ENCODE measurements at places on chromosomes 1 and 21.

DNA sequence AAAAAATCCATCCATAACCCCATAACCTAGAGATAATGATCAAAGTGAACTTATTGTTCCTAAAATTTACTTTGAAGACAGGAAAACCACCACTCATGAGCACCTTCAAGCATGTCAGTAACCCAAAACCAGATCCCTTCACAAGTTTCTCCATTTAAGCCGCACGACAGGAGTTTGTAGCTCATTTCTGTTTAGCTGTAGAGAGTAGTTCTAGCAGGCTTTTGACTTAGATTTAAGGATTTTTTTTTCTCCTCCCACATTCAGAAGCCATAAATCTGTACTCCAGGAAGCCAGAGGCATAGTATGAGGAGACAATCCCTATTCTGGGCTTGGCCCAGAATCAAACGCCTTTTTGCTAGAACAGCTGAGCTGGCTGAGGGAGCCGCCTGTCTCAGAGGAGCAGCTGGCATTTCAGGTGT is 25.6 kb downstream of the TOMM20 start:
- DNase-seq, result no peak

DNA sequence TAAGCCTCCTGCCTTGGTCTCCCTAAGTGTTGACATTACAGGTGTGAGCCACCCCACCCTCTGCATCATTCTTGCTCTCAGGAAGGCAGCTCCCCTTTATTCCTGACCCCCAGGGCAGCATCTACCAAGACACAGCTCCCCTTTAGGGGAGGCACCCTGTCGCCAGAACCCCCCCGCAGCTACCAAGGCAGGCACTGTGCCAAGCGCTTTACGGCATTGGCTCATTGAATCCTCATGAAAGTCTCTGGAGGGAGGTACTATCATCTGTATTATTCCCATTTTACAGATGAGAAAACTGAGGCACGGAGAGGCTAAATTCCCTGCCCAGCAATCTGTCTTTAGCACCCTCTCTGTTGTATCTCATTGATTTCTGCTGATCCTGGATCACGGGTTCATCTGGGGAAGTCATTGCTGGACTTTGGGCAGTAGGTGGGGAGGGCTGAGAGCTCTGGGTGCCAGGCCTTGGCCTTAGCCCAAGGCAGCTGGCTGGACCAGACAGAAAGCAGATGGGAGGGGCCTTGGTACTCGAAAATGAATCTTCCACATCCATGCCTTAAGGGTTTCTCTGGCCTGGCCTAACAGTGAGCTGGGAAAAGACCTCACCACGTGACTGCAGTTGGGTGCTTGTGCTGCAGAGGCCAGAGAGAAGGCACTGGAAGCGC is 5.9 kb downstream of the PLOD1 start:
- no peak for DNase-seq

- DNase-seq, result no peak
These were observed 2.9 kb downstream of the BRINP3 start for GRCh38 chr1:190474650-190475211.

DNA sequence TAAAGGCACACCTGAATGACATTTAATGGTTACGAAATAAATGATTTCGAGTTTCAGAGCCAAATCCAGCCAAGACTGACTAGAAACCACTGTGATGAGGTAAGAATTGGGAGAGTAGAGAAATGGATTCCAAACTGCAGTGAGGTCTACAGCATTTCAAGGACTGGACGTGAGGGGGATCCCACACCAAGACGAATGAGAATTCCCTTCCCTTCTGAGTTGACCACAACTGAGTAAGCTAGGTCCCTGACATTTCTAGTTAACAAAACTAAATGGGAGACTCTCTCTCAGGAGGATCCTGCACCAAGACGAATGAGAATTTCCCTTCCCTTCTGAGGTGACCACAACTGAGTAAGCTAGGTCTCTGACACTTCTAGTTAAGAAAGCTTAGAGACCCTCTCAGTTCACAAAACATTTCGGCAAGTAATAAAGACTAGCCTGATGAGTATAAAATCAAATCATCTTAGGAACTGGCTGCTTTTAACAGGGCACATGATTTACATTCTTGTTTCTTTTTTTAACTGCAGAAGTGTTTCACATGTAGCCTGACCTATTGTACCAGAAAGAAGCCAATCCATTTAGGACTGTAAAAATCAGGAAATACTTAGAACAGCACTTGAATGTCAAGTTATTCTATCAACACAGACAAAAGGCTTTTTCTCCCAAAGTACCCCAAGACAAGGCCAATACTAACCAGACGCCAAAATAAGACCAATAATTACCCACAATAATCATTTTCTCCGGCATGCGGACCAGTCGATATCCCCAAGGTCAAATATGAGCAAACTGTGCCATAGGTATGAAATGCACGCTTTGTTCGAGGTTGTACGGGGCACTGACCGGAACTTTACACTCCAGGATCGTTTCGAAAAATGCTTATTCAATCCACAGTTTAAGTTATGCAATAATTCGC is 1.4 kb upstream of the SPATA1 start:
- no peak for DNase-seq

GRCh38 chr1:196152975-196153374 is 455.3 kb downstream of the KCNT2 start:
- no peak for DNase-seq

DNA sequence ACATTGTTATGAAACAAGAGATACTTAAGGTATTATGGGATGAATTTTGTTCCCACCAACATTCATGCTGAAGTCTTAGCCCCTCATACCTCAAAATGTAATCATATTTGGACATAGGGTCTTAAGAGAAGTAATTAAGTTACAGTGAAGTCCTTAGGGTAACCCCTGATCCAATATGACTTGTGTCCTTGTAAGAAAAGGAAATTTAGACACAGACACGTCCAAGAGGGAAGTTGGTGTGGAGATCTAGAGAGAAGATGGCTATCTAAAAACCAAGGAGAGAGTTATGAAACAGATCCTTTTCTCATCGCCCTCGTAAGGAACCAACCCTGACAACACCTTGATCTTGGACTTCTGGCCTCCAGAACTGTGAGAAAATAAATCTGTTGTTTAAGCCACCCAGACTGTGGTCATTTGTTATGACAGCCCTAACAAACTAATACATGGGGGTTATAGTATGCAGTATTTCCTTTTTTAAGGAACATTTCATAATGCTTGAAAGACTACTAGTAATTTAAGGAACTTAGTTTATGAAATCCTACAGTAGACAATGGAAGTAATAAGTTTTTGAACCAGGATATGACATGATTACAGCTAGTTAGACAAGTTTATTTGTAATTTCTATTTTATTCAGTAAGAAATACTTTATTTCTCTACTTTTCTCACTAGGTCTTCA is 875.5 kb upstream of the ADGRL2 start:
- no peak for DNase-seq

GRCh38 chr1:200410566-200410878 is 686 bp upstream of the ZNF281 start:
- DNase-seq, result no peak

DNA sequence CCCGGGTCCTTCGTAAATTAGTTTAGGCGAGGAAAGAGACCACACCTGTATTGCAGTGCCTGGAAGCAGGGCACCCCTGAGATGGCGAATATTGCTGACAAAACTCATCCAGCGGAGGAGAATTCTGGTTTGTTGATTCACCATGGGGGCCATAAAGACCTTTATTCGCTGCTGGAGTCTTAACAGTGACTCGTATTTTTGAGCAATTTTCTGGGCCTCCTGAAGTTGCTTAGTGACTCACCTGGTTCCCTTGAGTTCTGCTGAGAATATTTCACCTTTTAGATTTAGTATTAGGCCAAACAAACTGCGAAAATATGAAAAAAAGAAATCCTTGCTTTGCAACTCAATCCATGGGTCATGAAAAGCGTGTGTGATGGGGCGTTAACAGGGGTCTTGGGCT is 20.6 kb upstream of the H6PD start:
- DNase-seq, result no peak

GRCh38 chr1:62068978-62069377 is 125.7 kb upstream of the L1TD1 start:
- DNase-seq, result no peak

DNA sequence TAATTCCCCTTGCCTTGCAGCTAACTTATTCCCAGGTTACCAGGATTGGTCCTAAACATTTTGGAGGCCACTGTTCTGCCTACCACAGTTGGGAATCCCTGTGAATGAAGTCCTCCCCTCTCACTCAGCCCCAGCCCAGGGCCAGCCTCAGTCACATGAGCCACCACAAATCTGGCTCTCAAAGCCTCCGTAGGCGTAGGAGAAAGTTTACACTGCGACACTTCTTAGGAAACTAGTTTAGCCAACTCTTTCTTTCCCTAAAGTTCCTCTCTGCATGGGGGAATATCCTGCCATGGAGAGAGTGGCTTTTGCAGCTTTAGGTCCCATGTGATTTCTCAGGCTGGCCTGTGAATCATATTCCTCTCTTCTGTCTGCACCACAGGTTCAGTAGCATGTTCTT is 45.7 kb upstream of the ETV3 start:
- no peak for DNase-seq
